CD4-positive, alpha-beta T cell treated with Interleukin-12 subunit alpha and Interleukin-12 subunit beta, for 1 hour (primary cell): ENCODE measurements at places on chromosomes 4 and X.
A peak's percentile ranks its signal among the peaks of the same experiment; 100 is the strongest.

DNA sequence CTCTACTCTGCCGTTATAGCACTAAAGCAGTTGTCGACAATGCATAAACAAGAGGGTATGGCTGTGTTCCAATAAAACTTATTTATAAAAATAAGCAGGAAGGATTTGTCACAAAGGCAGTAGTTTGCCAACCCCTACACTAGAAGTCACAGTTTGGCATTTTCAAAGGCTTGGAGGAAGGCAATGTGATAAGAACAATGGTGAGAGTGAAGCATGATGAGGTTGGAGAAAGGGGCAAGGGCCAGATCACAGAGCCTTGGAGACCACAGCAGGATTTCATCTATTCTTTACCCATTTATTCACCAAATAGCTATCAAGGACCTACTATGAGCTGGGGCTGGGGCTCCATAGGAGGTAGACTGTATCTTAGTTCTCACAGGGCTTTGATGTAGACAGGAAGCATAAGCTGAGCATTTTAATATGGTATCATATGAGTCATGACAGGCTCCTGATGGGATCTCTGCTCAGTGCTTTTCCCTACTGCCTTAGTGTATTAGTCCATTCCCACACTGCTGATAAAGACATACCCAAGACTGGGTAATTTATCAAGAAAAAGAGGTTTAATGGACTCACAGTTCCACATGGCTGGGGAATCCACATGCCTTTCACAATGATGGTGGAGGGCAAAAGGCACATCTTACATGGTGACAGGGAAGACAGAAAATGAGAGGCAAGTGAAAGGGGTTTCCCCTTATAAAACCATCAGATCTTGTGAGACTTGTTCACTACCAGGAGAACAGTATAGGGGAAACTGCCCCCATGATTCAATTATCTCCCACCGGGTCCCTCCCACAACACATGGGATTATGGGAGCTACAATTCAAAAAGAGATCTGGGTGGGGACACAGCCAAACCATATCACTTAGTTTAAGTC lies 58.9 kb downstream of the PPM1K start:
- DNase-seq: no peak

- no peak for DNase-seq
These were observed 37.8 kb upstream of the EXOC1L start for GRCh38 chr4:55781812-55782211.

GRCh38 chrX:13898083-13898482 lies 81.2 kb upstream of the GPM6B start:
- DNase-seq: peak; percentile 0

- no peak for DNase-seq
These were observed 35.6 kb downstream of the FRMPD3 start for GRCh38 chrX:107485013-107485412.

GRCh38 chr4:144223149-144223548 lies 82.6 kb upstream of the GYPA start:
- no peak for DNase-seq

DNA sequence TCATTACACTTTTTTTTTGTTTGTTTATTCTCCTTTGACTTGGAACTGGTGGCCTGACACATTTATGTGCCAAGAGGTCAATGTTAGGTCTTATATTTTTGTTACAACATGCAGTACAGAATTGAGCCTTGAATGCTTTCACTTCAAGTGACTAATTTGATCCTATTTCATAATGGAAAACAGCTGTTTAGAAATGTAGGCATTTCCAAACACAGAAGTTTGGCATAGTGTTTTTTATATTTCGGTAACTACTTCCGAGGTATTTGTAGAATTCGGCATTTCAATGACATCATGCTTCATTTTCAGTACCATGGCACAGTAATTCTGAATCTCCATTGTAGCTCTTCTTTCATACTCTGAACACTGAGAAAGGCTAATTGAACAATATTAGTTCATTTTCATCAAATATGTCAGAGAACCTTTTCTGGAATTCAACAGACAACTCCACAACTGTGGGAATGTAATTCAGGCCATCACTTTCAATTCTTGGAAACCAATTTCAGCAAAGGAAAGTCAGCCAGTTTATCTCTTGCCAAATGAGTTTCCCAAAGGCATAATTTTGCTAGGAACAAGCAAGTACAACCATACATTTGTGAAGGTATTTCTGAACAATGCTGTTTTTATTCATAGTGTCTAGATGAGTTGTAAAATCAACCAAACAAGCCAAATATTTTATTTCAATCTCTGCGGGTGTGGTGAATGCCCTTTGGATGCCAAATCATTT lies 11.4 kb downstream of the FAM120C start:
- no peak for DNase-seq

GRCh38 chr4:81257816-81258215 lies 42.8 kb upstream of the PRKG2 start:
- DNase-seq: no peak

- no peak for DNase-seq
These were observed 130.2 kb downstream of the SH2D1A start for GRCh38 chrX:124476562-124476961.

- DNase-seq: no peak
These were observed 30.7 kb upstream of the RAPGEF2 start for GRCh38 chr4:159071969-159072765.

- DNase-seq: no peak
These were observed 13.1 kb downstream of the SLC25A5 start for GRCh38 chrX:119481323-119481801.

DNA sequence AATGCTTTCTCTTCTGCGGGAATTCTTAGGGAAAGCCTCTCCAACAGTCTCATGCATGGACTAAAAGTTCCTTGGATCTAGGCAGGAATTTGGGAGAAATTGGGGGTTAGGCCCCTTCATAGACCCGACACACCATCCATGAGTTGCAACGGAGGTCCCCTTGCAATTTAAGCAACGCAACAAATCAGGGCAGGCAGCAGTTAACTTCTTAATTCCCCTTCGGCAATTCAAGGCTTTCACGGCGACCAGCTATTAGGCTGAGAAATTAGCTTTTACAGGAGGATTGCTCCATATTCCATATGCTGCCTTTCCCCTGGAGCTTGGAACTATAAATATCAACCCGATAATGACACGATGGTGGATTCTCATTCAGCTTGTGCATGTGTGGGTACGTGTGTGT lies 241.0 kb downstream of the SHOX start:
- no peak for DNase-seq

- no peak for DNase-seq
These were observed 12.0 kb downstream of the ATP5ME start for GRCh38 chr4:661881-662761.

- peak; percentile 25 for DNase-seq
These were observed 127.2 kb downstream of the DHRSX start for GRCh38 chrX:2373615-2374014.

GRCh38 chr4:71405791-71406190 lies 67.0 kb downstream of the SLC4A4 start:
- no peak for DNase-seq

- no peak for DNase-seq
These were observed 25.2 kb upstream of the GK start for GRCh38 chrX:30627818-30628652.

DNA sequence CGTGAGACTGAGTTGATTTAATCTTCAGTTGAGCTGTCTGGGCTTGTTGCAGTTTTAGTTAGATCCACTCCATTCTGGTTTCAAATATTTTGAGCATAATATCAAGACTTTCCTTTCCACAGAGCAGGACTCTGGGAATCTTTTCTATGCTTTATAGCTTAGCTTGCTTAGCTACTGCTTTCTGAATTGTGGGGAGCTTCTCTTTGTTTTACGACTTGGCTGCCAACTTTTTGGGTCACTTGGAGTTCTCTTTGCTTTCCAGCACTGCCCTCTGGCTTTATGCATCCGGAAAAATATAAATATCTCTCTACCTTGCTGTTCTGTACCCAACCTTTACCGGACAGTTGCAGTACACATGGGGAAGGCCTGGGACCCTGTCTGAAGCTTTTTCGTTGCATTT lies 292.1 kb downstream of the STIM2 start:
- DNase-seq: no peak
